Left renal pelvis (tissue), 4 donors: ENCODE measurements at places on chromosomes 5 and 9. TPM values are rescaled to one million over a fixed set of nuclear protein-coding genes. Genes with fewer than 3 reads are reported as not detected.
A peak's percentile ranks its signal among the peaks of the same experiment; 100 is the strongest.

- no peak for DNase-seq
Observed at GRCh38 chr9:70566751-70567150, 152.3 kb upstream of the KLF9 start.

TMEM174 gene
- 0.34 TPM for polyA plus RNA-seq

DNA sequence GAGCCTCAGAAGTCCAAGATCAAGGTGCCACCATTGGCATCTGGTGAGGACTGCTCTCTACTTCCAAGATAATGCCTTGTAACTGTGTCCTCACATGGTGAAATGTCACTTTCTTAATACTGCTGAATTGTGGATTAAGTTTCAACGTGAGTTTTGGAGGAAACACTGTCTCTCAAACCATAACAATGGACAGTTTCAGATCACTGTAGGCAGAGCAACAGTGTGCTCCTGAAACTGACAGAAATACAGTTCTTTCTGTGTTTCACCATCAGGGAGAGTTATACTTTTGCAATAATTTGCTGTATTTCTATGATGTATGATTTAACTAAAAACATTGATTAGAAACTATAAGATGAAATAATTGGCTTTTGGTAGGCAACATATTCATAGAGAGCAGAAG is 1780.5 kb upstream of the CDH6 start:
- no peak for DNase-seq

CFAP157 gene
- 4.6 TPM for polyA plus RNA-seq

GRCh38 chr9:137807721-137808703 is 69.6 kb upstream of the CACNA1B start:
- DNase-seq = no peak

GRCh38 chr9:134333234-134333873 is 7.1 kb downstream of the RXRA start:
- DNase-seq = no peak

GRCh38 chr5:143748516-143748915 is 63.4 kb upstream of the HMHB1 start:
- DNase-seq = no peak

DNA sequence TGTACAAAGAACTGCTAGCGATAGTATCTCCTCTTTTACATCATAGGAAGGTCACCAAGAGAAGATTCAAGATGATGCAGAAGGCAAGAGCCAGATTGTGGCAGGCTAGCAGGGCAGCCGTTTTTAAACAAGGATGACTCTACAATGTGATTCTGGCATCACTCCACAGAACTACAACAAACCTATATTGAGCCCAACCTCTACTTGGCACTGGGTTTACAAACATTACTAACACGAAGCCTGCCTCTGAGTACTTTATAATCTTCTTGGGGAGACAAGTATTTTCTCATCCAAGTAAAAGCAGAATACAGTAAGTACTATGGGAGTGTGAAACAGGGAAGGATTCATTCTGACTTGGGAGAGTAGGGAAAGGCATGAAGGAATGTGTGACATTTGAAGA is 448.6 kb downstream of the ZNF608 start:
- no peak for DNase-seq

CAAP1 gene
- polyA plus RNA-seq = 52.0 TPM

DNA sequence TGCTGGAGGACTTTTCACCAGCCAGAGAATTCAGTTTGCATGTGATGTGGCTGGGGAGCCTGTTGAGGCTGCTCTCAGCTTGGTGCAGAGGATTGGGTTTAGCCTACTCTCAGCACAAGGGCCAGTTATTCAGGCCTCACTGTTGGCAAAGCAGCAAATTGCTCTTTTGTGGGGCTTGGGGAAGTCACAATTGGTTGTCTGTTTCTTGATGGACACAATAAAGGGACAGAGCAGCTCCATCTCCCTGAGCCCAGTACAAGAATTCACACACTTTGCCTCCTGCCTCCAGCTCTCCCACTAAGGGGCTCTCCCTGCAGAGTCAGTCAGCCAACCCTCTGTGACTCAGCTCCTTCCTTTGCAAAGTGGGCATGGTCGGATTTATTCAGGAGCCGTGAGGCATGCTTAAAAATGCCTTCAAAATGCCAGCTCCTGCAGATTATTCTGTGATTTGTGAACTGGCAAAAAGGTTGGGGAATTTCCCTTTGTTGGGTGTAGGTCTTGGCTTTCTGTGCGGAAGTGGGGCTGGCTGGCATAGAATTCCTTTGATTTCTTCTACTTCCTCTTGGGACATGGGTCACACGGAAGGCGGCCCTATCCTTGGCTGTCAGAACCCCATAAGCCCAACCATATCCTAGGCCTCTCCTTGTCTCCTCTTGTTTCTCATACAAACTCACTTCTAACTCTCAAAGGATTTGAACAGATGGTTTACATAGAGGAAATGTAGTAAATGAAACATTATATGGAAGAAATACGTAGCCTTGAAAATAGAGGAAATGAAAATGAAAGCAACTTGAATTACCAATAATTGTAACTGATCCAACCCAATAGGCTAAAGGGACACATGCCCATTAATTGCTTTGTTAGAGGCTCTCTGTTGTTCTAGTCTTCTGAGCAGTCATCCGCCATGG is 118.7 kb upstream of the CD180 start:
- DNase-seq = no peak

TAS2R1 gene
- polyA plus RNA-seq = 0.15 TPM

- DNase-seq = no peak
Observed at GRCh38 chr9:134909511-134910481, 7.9 kb downstream of the FCN1 start.

DNA sequence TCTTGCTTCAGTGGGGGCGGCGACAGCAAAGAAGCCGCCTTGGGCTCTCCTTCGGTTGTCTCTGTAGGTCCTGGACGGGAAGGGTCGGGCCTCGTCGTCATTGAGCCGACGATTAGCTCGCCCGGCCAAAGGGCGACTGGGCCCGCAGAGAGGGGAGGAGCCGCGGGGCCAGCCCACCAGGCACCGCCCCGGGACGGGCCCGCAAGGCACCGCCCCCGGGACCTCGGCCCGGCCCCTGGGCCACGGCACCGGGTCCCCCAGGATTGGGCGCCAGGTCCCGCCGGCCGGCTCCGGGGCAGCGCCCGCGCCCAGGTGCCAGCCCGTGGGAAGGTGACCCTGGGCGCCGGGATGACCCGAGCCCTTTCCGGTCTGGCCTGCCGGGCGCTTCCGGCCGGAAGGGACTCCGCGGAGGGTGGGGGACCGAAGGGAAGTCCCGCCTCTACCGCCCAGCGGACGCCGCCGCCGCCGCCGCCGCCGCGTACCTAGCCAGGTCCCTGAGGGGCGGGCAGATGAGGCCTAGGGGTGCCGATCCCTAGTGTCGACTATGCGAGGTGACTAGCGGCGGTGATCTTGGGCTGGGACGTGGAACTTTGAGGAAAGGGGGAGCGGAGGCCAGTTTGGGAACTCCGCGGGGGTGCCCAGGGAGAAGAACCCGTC is at the start of the genes GBA2 and RGP1:
GBA2 (minus strand) TSS at position 371 of the 657 bp plus-strand sequence. CDS start 524 bp downstream, outside the sequence.
RGP1 (plus strand) TSS at position 430 of the 657 bp plus-strand sequence. CDS start 469 bp downstream, outside the sequence.
- no peak for DNase-seq

DNA sequence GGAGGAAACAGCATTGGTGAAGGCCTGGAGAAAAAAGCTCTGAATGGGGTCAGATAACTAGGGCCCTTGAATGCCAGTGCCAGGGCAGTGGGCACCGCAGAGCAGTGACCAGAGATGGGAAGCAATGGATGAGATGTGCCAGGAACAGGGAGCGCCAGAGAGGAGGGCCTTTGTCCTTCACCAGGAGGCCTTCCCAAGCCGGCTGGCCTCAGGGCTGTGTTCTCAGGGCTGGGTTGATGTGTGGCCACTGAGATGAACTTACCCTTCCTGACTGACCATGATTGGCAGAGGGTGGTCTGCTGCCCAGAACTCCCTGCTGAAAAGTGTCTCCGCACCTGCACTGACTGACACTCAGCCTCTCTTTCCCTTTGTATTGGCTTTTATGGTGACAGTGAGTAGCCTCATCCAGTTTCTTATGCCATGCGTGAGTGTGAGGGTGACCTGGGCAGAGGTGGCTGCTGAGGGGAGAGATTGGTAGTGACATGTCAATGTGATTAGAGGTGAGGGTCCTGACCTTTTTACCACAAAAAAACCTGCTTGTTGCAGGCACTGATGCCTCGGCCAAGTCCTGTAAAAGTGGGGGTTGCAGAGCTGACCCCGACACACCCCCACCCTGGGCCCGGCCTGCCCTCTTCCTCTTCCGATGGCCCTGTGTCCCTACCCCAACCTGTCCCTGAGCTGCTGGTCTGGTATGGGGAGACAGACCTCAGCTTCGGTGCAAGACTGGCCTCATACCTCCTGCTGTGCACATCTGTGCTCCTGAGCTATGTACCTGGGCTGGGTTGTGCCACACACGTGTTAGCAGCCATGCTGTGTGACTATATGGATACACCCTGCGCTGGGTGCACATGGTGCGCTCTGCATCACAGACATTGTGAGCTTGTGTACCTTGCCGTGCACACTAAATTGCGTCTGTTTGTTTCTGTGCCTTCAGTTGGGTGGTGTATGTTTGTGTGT is 57.1 kb upstream of the PSD2 start:
- DNase-seq = no peak

SPINK1 gene
- 89.8 TPM for polyA plus RNA-seq

GRCh38 chr5:121325930-121326329 is 525.8 kb upstream of the FTMT start:
- no peak for DNase-seq

DNA sequence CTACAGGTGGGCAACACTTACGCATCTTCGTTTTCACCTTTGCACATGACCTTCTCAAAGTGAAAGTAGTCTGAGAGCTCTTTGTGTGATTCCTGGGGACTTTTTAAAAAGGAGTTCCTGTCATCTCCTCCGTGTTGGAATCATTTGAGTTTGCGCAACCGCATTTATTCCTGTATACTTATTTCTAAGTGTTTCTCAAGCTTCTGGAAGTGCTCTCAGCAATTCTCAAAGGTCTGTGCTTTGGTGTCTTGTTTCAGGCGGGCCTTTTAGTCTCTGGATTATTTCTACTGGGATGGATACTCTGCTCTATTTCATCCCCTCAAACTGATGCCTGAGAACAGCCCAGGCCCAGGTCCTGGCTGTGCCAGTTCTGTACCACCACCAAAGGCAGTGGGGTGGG is 226.5 kb upstream of the TUT7 start:
- DNase-seq = no peak

- no peak for DNase-seq
Observed at GRCh38 chr5:138601444-138601843, 26.2 kb upstream of the HSPA9 start.

DIRAS2 gene
- polyA plus RNA-seq = 7.0 TPM

NOXA1 gene
- polyA plus RNA-seq = 2.5 TPM

GRCh38 chr5:179265514-179266290 is 79.6 kb downstream of the ADAMTS2 start:
- DNase-seq = peak; percentile 64

GRCh38 chr5:166540156-166540555 is 1751.3 kb upstream of the WWC1 start:
- DNase-seq = no peak

DNA sequence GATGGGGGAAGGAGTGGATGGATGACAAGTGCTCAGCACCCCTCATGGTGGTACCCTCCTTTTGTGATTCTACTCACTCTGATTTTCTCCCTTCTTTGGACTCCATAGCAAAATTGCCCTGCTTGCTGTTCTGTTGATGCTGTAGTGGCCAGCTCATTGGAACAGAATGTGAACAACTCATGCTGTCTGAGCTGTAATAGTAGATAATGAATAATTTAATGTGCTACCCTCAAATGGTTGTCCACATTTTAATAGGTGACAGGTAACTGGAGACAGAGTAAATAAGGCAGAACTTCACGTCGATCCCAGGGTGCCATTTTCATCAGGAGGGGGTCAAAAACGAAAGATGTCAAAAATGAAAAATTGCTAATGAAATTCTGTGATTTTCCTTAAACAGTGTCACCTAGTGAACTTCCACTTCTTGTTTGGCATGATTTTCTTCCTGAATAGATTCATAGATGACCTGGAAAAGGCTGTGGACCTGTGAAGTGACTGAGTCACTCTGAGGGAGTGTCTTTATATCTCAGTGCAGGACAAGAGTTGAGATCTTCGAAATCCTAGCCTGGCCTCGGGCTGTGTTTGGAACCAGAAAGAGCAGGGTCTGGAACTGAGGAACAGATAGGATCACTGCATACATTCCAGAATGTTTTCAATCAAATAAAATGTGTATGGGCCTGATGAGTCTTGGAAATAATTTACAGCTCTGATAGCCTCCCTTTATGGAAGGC is 270.2 kb downstream of the PSAT1 start:
- no peak for DNase-seq

DNA sequence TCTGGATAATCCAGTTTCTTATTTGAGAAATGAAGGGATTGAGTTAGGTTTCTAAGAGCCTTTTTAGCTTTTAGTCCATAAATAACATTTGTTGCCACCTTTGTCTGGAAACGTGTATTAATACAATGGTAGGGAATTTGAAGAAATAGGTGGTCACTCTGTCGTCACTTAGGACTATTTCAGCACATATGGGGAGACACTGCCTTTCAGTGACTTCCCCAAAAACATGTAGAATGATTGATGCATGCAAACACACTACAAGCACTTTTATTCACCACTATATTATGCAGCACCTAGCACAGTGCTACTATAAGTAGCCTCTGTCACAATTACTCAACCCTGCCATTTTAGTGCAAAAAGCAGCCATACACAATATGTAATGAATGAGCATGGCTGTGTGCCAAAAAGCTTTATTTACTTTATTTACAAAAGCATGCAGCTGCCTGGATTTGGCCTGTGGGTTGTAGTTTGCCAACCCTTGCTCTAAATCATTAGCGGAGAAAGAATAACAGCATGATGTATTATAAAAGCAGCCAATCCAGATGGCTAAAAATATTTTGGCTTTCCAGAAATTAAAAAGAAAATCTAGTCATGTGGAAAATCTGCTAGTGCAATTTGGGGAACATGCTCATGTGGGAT is 154.2 kb upstream of the HMHB1 start:
- no peak for DNase-seq

ANKRD18A gene
- 2.1 TPM for polyA plus RNA-seq

GARIN3 gene
- polyA plus RNA-seq = not detected

CA9 gene
- 0.79 TPM for polyA plus RNA-seq

GRCh38 chr9:124562328-124562727 is 55.1 kb upstream of the NR5A1 start:
- DNase-seq = no peak

SLC34A3 gene
- polyA plus RNA-seq = 7.5 TPM

EGFL7 gene
- polyA plus RNA-seq = 46.3 TPM

N4BP3 gene
- 7.1 TPM for polyA plus RNA-seq

GRCh38 chr5:14178671-14179211 is 35.6 kb downstream of the TRIO start:
- no peak for DNase-seq

GRCh38 chr5:170201311-170201710 is 31.5 kb upstream of the C5orf58 start:
- no peak for DNase-seq

GRCh38 chr5:38234737-38235136 is 23.6 kb upstream of the EGFLAM start:
- DNase-seq = no peak

ARHGEF39 gene
- 11.5 TPM for polyA plus RNA-seq
